Activated CD4-positive, alpha-beta T cell treated with anti-CD3 and anti-CD28 coated beads for 36 hours (primary cell): ENCODE measurements at places on chromosomes 16 and 17. TPM values are rescaled to one million over a fixed set of nuclear protein-coding genes. Genes with fewer than 3 reads are reported as not detected.

The TM4SF5 gene
- total RNA-seq: not detected

The TPSAB1 gene
- total RNA-seq: not detected

The TBC1D26 gene
- 0.34 TPM for total RNA-seq

The UMOD gene
- not detected for total RNA-seq

The FSCN2 gene
- 0.23 TPM for total RNA-seq

The SPEM2 gene
- total RNA-seq: not detected

The TCAP gene
- 0.82 TPM for total RNA-seq

The BIRC5 gene
- total RNA-seq: 100 TPM

DNA sequence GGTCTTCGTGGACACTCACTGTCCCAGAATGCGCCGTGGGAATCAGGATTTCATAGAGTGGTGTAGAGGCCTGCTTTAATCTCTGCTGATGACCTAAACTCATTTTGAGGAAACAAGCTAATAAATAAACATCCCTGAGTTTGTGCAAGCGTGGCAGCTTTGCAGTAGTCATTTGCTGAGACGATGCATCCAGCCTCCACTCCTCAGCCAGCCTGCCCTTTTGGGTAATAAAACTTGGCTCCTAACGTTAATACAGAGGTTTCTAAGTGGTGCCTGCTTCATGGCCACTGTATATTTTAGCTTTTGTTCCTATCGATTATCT is 1.3 kb downstream of the DGKE start:
- DNase-seq: no peak

- DNase-seq: no peak
Observed at GRCh38 chr16:57358086-57358420, 530 bp upstream of the CCL22 start.

DNA sequence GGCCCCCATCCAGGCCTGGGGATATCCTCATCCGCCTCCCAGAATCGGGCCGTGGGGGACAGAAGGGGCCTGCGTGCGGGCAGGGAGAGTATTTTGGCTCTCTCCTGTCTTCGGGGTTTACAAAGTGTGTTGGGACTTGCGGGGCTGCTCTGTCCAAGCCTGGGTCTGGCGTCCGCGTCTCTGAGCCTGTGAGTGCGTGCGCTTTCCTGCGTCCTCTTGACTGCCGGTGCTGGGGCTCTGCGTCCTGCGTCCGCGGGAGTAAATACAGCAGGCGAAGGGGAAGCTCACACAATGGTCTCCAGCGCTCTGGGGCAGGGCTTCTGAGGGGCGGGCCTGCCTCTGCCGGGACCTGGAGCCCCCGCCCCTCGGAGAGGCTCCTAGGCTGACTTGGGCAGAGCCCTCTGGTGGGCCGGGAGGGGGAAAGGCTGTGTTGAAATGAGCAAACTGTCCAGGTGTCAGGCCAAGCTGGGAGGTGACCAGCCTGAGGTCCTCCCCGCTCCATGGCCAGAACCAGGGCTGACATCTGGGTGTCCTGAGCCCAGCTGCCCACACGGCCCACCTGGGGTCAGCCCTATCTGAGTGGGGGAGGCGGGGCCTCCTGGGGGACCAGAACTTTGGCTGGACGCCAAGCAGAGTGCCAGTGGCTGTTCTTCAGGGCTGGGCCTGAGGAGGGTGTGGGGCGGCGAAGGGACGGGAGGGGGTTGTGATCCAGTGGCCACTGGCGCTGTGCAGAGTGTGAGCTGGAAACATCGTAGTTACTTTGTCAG is 233.6 kb downstream of the SEC14L1 start:
- peak; percentile 88 for DNase-seq

DNA sequence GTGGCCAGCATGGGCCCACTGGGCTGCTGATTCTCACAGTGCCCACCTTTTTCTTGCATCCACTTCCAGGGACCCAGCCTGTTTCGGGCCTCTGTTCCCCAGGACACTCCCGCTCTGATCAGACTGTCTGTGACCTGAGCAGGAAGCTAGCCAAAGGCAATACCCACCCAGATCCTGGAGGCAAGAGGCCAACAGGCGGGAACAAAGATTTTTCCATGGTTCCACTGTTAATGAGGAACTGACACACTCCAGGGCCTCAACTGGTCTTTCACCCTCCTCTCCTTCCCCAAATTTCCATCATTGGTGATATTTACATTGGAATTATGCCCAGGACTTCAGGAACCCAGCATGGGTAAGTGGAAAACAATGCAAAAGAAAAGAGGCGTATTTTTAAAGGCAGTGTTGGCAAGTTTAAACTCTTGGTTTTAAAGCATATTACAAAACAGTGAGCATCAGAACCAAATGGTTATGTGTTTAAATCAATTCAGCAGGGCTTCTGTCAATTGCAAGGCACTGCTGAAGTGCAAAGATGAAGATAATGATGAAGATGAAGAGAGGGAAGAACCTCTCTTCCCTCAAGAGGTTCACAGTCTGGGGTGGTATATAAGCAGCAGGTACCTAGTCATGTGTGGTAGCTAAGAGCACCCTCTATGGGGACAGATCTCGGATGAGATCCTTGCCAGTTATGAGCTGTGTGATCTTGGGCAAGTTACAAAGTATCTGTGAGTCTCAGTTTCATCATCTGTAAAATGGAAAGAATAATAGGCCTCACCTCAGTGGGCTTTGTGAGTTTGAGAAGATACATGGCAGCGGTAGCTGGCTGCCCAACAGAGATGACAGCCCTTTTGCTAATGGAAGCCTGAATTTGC is 14.4 kb upstream of the ATP2A3 start:
- no peak for DNase-seq

GRCh38 chr16:85950136-85950918 is 51.4 kb downstream of the IRF8 start:
- DNase-seq: no peak

- no peak for DNase-seq
Observed at GRCh38 chr17:73250851-73251640, 10.6 kb downstream of the CPSF4L start.

DNA sequence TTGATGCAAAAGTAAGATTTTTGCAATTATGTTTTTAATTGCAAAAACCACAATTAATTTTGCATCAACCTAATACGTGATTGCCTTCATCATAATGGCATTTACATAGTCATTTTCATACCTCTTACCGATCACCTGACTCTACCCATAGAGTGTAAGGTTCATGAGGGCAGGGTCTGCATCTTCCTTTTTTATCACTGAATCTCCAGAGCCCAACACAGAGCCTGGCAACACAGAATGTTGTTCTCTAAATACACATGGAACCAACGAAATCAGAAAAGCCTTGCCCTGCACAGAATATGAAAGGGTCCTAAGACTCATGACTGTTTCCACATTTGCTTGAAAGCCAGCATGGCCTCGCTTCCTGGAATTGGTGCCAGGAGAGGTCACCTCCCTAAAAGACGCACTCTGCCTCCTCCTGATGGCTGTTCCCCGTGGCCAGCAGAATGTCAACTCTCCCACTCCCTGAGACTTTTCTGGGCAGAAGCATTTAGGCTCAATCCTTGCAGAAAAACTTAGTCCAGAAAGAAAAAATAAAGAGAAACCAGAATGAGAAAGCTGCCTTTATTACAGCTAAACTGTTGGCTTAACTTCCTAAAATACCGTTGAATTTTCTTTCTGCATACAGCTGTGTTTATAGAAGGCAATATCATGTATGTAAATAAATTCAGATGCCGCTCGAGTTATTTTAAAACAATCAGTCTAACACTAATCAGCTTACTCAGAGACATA is 327.8 kb upstream of the MAF start:
- no peak for DNase-seq

- DNase-seq: peak; percentile 84
Observed at GRCh38 chr16:89860747-89861304, 12.6 kb upstream of the TCF25 start.

DNA sequence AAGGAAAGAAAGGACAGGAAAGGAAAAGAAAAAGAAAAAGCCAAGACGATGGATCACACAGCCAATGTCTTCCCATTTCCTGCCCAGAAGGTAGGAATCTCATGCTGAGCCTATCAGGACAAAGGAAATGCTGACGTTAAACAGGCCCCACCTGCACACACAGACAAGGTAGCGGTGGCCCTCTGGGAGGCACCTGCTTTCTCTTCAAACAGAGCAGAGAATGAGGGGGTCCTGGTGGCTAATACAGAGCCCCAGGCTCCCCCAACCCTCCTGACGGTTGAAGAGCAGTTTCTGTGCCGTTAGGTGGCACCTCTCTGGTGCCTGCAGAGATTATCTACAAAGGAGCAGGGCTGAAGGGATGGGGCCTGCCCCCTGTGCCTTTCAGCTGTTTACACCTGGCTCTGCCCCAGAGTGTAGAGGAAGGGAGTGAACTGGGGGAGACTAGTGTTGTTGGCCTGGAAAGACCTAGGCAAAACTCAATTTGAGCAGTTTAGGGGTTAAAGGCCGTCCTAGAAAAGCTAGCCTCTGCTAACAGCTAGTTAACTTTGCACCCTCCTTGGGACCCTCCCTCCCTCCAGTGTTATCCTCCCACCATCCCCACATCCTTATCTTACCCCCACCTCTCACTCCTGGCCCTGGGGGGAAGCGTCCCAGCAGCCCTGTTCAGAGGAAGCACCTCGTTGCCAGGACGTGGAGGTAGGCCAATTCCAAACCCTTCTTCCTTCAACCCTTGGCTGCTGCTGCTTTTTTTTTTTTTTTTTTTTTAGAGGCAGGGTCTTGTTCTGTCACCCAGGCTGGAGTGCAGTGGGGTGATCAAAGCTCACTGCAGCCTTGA is 56.3 kb downstream of the ARHGAP27 start:
- no peak for DNase-seq

DNA sequence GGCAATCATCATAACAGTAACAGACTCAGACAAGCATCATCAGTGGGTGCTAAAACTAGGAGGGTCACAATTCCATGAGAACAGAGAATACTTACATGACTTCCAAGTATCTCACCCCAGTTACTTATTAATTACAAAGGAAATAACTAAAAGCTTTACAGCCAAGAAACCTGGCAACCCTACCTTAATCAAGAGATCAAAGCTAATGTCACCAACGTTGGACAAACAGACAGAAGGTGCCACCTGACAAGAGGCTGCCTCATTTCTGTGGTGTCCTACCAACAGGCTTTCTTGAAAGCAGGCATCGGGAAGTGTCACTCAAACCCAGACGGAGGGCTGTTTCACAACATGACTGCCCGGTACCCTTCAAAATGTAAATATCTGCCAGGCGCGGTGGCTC is 84.6 kb downstream of the RMI2 start:
- DNase-seq: no peak

DNA sequence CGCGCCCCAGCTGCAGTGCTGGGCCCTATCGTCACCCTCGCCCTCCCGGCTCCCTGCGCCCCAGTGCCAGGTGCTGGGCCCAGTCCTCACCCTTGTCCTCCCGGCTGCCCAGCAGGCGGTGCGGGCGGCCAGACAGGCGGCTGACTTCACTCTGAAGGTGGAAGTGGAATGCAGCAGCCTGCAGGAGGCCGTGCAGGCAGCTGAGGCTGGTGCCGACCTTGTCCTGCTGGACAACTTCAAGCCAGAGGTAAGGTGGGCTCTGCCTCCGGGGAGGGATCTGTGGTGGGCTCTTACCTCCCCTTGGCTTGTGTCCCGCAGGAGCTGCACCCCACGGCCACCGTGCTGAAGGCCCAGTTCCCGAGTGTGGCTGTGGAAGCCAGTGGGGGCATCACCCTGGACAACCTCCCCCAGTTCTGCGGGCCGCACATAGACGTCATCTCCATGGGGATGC is 17.9 kb downstream of the QPRT start:
- DNase-seq: no peak

GRCh38 chr16:66484453-66485213 is 57.5 kb downstream of the BEAN1 start:
- DNase-seq: no peak

GRCh38 chr16:17351441-17352035 is 119.2 kb downstream of the XYLT1 start:
- no peak for DNase-seq

GRCh38 chr17:6786618-6787017 is 10.6 kb downstream of the FBXO39 start:
- no peak for DNase-seq

DNA sequence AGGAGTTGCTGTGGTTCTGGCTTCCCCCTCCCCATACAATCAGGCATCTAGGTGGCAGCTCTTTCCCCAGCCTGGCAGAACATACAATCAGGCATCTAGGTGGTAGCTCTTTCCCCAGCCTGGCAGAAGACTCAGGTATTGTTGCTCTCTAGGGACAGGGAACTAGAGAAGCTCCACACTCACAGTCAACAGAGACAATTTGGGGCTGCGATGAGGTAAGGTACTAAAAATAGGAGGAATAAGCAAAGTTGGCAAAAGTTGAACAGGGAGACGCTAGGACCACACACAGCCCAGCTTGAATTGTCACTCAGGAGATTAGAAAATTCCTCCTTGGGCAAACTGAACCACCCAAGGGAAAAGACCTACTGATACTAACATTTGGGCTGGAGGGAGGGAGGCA is 315.5 kb upstream of the CDH5 start:
- no peak for DNase-seq

DNA sequence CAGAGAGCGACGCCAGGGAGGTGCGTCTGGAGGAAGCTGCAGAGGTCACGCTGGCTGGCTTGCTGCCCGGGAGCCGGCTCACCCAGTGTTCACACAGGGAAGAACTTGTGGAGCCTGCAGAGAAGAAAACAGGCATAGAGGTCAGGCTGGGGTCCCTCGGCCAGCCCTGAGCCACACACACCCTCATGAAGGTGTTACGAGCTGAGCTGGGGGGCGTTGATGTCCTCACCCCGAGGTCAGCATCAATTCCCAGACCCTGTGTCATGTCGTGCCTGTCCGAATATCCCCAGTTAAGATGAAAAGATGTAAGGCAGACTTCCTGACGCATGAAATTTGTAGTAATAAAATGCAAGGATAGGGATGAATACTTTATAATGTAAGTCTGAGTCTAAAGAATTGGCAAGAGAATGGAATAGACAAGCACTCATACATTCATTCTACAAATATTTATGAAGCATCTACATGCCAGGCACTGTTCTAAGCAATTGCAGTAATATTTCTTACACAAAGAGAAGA is 77.1 kb downstream of the USP31 start:
- no peak for DNase-seq

DNA sequence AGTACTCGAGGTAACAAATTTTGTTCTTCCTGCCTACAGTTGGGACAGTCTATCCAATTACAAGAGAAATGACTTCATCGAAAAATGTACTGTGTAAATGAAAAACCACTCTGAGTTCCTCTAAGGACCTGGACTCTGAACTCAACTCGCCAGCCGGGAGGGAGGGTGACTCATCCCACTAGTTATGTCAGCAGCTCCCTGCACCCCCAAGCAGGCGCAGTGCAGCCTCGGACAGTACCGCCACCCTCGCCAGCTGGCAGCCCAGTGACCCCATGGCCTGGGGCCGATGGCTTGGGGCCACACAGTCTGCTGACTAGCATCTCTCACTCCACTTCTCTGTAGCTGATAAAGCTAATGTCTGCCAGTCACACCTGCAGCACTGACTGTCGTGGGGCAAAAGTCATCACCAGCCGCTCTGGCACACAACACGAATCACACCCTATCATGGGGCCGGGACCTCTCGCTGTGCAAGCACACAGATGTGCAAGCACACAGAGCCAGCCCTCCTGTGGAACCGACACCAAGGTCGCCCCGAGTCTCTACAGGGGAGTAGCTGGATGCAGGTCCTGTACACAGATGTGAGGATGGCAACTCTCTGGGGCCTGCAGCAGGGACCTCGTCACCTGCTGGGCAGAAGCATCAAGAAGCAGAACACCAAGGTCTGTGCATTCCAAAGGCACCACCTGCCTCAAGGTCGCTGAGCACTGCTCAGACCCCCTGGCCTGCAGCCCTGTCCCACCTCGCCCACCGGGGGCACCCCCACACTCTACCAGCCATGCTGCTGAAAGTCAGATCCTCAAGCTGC is 5.7 kb downstream of the CSNK1D start:
- DNase-seq: peak; percentile 71

GRCh38 chr16:1495211-1495888 is 2.2 kb downstream of the TELO2 start:
- no peak for DNase-seq
